ENCODE measurements at places on chromosomes 1 and 21.

- DNase-seq = no peak
Measured at GRCh38 chr1:155910621-155911121, 478 bp downstream of the RIT1 start.

GRCh38 chr1:196372896-196373536 is 235.2 kb downstream of the KCNT2 start:
- DNase-seq = no peak

GRCh38 chr1:51569284-51570062 is 47.4 kb upstream of the OSBPL9 start:
- DNase-seq = peak; percentile 22

DNA sequence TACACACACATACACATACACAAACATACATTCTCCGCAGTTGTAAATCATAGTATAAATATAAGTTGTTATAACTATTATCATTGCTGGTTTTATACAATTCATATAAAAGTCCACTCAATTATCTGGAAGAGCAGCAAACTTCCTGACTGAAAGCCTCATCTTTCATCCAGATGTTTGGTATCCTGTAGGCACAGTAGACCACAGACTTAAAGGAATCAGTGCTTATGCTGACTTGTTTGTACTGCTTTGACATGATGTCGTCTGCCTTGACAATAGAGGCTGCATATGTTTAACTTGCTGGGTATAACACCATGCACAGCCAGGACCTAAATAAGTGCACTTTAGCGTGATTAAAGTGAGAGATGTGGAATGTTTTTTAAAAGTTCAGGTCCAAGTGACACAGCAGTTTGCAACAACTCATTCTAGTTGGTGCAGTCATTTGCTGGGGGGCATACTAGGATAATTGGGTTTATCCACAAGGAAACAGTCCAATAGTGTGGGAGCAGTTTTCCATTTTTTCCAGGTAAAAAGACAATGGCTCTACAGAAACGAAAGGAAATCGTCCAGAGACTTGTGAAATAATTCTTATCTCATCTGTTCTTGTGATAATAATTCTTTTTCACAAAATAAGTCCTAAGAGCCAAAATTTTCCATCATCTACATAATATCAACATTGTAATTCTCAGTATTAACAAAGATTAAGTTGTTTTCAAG is 110.3 kb upstream of the TSPAN2 start:
- no peak for DNase-seq

DNA sequence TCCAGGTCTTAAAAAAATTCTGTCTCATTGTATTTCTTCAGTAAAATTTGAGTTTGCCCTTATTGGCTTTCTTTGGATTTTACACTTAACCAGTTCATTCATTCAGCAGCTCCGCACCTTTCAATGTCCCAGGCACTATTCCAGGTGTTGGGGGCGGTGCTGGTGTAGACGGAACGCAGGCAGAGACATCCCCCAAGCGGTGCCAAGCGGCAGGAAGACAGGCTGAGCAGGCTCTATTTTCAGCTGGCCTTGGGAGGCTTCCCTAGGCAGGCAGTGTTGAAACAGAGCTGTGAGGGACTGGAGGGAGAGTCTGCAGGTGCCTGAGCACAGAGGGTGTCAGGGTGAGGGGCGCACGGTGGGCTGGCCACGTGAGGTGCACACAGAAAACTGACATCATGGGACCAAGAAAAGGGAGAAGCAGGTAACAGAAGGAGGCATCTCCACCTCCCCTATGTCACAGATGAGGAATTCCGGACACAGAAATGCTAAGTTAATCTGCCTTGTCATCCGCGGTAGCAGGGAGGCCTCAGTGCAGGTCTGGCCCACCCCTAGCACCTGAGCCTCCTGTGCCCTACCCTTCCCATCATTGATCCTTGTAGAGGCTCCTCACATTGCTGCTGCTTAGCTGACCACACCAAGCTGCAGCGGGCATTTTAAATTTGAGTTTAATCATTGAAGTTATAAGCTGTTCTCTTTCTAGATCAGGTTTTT is 40.8 kb downstream of the SLC37A1 start:
- DNase-seq = no peak

- no peak for DNase-seq
Measured at GRCh38 chr1:30290581-30290980, 432.8 kb downstream of the MATN1 start.

DNA sequence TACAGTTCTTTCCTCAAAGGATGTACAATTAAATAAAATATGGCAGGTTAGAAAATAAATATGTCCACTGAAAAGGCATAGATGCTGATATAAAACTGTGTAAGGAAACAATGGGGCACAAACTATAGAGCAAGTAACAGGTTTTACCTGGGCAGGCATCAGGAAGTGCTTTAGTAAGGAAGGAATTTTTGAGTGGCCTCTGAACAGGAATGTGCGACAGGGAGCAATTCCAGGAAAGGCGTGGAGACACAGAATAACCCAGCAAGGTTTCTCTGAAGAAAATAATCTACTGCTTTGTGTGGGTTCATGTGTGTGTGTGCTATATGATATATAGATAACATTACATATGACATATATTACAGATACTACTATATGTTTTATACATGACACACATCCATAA is 128.4 kb downstream of the RGS21 start:
- DNase-seq = no peak

DNA sequence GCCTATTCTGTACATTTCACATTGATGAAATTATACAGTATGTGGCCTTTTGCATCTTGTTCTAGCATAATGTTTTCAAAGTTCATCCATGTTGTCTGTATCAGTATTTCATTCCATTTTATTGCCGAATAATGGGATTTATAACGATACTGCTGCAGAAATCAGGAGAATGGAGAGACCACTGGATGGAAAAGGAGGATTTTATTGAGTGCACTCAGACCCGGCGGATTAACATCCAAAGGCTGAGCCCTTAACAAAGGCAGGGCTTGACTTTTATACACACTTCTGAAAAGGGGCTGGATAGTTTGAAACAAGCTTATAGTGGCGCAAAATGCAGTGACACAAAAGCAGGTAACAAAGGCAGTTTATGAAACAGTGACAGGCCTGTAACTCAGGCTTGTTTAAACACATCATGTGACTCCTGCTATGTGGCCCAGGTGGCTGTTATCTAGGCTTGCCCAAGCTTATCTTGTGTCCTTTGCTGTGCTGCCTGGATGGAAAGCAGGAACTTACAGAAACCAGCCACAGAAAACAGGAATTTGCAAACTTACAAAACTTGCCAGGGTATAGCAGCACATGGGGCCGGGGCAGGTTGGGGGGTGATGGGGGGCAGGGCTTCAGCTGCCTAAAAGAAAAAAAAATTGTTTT is 32.8 kb upstream of the KCNJ15 start:
- no peak for DNase-seq

GRCh38 chr1:116064616-116065015 is 46.6 kb upstream of the MAB21L3 start:
- DNase-seq = no peak

GRCh38 chr1:150386592-150386991 is 22.6 kb downstream of the RPRD2 start:
- no peak for DNase-seq

- no peak for DNase-seq
Measured at GRCh38 chr1:7578206-7578605, 192.9 kb upstream of the VAMP3 start.

GRCh38 chr1:94925561-94926125 is 1.3 kb downstream of the CNN3 start:
- DNase-seq = no peak

GRCh38 chr1:114093624-114094362 is 59.9 kb downstream of the SYT6 start:
- DNase-seq = no peak

DNA sequence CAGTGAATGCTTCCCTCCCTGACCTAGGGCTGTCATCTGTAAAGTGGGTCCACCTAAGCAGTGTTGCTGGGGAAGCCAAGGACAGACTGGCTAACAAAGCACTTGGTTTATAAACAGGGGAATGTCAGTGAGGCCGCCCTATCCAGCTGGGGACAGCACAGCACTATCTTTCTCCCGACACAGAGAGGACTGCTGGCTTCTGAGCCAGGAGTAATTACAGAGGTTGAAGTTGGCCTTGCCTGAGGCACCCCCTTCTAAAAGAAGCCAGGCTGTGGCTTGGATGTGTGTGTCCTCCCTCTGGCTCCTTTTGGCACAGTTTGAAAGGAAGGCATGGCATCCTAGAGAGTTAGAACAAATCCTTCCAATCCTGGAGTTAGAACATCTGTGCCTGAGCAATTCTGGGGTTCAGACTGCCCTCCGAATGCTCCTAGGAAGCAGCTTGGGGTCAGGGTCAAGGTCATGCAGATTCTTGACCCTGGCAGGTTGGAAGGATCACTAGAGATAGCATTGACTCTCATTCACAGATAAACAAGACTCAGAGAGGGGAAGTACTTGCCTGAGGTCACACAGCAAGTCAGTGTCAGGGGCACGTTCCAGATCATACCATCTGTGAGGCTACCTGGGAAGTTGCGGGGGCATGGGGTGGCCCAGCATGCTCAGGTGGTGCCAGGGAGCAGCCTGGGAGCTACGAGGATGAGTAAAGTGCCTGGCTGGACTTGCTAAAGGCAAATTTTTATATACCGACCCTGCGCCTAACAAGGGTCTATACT is 1.3 kb upstream of the LDLRAP1 start:
- no peak for DNase-seq

DNA sequence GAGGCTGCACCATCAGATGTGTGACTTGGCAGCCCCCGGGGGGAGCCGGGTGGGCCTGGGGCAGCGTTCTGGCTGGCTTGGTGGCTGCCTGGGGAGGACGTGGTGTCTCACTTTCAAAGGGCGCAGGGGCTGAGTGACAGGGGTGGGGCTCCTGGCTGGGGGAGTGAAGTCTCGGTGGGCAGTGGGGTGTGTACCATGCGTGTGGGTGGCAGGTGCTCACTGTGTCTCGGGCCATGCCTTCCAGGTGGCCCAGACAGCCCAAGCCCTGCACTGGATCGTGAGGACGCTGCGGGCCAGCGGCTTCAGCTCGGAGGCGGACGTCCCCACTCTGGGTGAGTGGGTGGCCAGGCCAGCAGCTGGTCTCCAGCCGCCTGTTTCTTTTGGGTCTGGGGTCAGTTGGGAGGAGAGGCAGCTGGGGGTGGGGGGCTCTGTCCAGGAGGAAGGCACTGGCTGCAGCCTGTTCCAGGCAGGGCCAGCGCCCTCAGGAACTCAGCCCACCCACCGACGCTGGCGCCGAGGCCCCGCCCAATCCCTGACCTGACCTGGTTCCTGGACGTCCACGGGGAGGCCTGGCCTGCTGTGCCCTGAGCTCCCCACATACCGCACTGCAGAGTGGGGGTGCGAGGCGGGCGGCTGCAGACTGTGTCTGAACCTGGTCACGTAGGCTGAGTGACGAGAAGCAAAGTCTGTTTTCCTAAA is 30.6 kb upstream of the LRRC3 start:
- DNase-seq = no peak

DNA sequence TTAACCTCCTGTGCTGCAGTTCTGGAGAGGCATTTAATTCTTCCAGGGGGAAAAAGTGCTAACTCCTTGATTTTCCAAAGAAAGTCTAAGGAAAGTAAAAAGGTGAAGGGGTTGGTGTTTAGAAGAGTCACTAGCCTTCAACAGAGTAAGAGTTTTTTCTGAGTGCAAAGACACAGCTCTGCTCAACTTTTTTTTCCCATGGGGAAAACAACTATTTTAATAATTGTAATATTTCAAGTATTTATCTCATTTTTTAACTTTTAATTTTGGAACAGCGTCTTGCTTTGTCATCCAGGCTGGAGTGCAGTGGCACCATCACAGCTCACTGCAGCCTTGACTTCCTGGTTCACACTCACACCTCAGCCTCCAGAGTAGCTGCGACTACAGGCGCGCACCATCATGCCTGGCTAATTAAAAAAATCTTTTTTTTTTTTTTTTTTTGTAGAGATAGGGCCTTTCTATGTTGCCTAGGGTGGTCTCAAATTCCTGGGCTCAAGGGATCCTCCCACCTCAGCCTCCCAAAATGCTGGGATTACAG is 202.6 kb downstream of the APP start:
- no peak for DNase-seq

GRCh38 chr1:225694151-225694603 is 41.3 kb upstream of the ENAH start:
- DNase-seq = no peak

DNA sequence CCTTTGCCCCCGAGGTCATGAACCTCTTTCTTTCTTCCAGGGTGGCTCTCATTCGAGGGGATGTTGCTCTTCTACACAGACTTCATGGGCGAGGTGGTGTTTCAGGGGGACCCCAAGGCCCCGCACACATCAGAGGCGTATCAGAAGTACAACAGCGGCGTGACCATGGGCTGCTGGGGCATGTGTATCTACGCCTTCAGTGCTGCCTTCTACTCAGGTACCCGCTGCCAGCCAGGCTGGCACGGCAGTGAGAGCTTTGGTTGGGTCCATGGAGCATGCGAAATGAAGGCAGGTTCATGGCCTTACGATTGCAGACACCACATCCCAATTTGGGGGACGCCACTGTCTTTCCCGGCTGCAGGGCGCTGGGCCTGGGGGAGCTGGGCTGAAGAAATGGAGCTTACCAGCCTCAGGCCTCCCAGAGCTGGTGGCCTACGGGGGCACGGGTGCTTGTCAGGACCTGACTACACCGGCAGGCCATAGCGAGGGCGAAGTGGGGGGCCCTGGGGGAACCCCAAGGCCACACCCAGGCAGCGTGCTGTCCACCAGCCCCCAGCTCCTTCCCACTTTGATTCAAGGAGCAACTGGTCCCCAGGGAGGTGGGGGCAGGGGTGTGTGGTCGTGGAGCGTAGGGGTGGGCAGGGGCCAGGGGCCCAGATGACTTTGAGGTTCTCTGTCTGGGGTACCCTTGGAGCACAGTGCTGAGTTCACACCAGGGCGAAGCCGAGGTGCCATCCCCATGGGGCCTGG is 20.0 kb downstream of the SLC45A1 start:
- DNase-seq = no peak

DNA sequence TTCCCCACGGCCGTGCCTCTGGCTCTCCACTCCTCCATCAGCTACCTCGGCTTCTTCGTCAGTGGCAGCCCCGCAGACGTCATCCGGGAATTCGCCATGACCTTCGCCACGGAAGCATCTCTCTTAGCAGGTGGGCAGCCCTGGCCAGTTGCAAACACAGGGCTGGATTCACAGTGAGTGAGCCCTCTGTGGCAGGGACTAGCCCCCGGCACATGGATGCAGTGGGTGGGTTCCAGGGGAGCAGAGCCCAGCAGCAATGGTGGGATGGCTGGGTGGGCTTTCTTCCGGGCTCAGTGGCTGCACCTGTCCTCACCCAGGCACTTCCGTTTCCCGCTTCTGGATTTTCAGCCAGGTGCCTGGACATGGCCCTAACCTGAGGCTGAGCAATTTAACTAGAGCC is 9.4 kb downstream of the UBASH3A start:
- no peak for DNase-seq

GRCh38 chr1:46062651-46063319 is 69.6 kb downstream of the PIK3R3 start:
- peak; percentile 40 for DNase-seq

- no peak for DNase-seq
Measured at GRCh38 chr1:200323856-200324400, 85.9 kb downstream of the ZNF281 start.

GRCh38 chr1:216020743-216021345 is 402.4 kb downstream of the USH2A start:
- DNase-seq = no peak

- DNase-seq = no peak
Measured at GRCh38 chr1:204278251-204278650, 64.5 kb upstream of the GOLT1A start.

Data from activated T-helper 2 cell treated with anti-CD3 and anti-CD28 coated beads, Interferon-gamma antibody, Interleukin-2, Interleukin-4, amounts not matched to agents 10 μg/mL and 5 μg/mL and 100 μg/mL, durations not matched to agents 14 hours and 24 hours and 36 hours (primary cell).